AG20443 (cell line): ENCODE measurements at places on chromosomes 4 and X.
A peak's percentile ranks its signal among the peaks of the same experiment; 100 is the strongest.

DNA sequence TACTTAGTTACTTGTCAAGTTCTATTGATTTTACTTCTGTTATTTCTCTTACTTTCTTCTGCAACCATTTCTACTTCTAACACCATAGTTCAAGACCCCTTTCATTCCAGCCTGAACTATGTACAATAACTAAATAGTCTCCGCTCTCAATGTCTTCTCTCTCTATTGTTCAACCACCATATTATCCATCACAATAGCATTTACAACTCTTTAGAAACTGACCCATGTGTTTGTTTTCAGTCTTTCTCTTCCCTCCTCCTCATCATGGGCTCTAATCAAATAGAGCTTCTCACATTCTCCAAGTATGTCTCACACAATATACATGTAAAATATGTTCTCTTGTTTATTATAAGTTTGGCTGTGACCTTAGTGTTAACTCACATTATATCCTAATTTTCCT, 143.6 kb downstream of the ZAR1 start:
- DNase-seq: no peak

GRCh38 chrX:14554131-14554715, 24.9 kb downstream of the GLRA2 start:
- no peak for DNase-seq

GRCh38 chrX:4844376-4844775, 1130.9 kb upstream of the PRKX start:
- no peak for DNase-seq

DNA sequence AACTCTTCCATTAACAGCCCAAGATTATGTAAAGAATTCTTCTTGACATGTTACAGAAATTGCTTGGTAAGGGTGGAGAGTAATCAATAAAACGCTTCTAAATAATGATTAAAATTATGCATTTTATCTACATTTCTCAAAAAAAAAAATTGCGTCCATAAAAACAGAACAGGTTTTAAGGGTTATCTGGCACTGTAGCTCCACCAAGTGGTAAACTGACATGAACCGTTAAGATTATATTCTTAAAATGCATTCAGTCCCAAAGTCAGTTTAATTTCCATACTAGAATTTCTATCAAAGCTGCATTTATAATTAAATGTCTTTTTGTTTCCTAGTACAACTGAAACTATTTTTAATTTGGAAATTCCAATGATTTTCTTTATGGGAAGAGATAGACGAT, 214.0 kb upstream of the UGT8 start:
- DNase-seq: peak; percentile 25

- no peak for DNase-seq
These were observed 87.3 kb downstream of the LCORL start for GRCh38 chr4:17934286-17934685.

DNA sequence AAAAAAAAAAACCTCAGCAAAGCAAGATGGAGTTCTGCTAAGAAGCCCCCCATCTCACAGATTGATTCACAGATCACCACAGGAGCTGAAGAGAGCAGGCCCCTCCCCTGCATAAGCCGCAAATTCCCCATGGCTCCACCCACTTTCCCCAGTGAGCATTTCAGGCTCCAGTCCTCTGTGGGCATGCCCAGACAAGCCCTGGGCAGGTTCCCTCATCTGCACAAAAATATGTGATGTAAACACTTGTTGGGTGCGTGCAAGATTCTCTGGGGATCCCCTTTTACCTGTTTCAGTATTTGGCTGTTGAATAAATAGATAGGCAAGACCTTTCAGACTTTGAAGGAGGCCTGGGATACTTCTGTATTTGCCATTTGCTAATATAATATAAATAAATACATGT, 514.3 kb downstream of the PCDH7 start:
- DNase-seq: no peak

DNA sequence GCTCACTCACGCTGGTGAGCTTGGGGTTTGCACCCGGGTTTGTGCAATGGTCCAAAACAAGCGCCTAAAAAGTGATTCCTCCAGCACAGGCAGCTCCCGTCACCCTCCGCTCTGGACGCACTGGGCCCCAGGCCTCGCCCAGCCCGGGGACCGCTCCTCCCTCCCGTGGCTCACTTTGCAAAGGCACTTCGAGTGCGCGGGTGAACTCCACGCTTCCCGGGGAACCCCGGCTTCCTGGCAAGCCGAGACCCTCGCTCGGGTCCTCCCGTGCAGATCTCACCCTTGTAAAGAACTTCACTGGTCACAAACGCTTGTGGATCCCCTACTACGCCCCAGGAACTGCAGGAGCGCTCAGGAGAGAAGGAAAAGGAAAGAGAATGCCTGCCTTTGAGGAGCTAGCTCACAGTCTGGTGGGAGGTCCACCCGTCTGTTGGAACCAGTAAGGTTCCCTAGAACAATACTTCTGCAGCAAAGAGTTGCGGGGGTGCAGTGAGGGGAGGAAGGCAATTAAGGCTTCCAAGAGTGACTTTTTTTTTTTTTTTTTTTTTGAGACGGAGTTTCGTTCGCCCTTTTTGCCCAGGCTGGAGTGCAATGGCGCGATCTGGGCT, at the start of gene CTPS2:
Gene CTPS2, minus strand, starts transcription at position 122 of the 608 bp plus-strand sequence. CDS start 9,767 bp downstream, outside the sequence.
- peak; percentile 83 for DNase-seq

- DNase-seq: peak; percentile 8
These were observed 83.8 kb downstream of the MOSPD2 start for GRCh38 chrX:14956813-14957582.

- no peak for DNase-seq
These were observed at the start of gene FDCSP for GRCh38 chr4:70225824-70226223. TSS of gene FDCSP (plus strand) at chr4:70226124. CDS start at chr4:70231195, 5,071 bp downstream.

GRCh38 chr4:9942921-9943600, 78.2 kb downstream of the SLC2A9 start:
- no peak for DNase-seq

DNA sequence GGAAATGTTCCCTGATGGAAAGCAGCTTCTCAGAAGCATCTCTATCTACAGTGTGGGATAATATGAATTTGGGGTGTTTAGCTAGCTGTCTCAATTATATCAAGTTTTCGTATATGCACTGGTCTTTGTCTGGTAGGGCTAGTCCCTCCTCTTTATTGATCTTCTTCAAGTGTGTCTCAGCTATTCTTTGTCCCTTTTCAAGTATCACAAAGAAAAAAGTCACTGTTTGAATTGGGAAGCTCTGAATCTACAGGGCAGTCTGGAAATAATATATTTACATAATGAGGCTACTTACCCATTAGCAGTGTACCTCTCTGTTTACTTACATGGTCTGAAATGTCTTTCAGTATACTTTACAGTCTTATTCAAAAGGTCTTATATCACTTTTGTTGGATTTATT, 526.0 kb downstream of the IL1RAPL1 start:
- DNase-seq: no peak

DNA sequence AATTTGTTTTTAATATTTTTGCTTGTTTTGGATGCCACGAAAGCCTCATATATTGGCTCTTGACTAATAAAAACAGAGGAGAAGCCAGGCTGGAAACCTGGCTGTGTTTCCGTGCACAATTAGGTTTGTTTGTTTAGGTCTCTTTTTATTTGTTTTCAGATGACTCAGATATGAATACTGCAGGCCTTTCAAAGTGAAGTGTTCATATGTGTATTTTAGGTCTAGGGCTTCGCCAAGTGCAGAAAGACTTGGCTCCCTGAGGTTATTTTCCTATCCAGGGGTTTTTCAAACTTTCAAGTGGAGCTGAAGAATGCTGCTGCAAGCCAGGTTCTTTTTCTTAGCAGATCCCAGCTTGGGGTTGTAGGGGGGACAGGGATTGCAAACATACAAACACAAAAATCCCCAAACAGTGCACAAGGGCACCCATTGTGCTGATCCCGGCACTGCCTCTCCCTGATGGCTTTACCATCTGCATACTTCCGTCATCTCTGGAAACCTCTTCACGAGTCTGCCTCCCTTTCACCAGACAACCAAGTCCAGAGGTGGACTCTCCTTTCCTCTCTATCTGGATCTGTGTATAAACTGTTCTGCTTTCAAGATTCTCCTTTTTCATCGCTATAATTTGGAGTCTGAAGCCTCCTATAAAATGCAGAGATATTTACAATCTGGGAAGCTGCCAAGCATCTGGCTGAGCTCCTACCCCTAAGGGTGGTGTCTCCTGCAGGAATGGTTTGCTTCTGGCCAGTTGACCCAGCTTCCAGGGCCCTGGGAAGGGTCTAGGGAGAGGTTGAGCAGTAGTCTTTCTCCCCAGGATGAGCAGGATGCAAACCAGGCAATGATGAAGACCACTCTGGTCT, 108.6 kb downstream of the SMIM20 start:
- DNase-seq: peak; percentile 44

DNA sequence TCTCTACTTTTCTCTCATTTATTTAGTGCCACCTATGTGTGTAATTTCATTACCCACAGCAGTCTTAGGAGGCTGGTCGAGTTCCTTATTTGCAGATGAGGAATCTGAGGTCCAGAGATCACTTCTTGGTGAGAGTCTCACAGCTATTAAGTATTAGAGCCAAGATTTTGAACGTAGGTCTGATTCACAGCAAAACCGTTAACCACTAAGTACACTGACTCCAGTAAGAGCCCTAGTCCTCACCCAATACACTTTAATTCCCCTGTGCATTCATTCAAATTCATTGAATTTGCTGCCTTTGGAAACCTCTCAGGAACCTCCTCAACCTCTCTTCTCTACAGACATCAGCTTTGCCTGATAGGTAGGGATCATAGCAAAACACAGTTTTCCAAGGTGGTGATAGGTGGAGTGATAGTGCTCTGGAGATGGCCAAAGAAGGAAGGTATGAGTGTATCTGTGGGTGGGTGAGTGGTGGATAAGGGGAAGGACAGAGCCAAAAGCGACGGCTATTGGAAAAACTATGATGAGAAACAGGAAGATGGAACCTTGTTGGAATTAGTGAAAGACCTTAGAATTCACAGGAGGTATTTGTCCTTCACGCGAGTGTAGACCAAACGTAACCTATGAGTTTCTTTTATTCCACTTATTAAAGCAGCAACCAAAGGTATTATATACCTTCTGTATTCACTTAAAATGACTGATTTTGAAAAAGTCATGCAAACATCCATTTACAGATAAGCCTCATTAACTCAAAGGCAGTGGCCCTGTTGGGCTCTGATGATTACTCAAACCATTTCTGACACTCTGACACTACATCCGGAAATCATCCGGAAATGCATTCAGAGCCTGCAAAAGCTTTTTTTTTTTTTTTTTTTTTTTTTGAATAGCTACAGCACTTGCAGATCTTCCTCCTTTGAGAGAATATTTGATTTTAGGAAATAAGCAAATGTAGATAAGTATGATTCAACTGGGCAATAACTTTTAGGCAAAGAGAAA, 6.3 kb downstream of the FMR1 start:
- DNase-seq: peak; percentile 9

DNA sequence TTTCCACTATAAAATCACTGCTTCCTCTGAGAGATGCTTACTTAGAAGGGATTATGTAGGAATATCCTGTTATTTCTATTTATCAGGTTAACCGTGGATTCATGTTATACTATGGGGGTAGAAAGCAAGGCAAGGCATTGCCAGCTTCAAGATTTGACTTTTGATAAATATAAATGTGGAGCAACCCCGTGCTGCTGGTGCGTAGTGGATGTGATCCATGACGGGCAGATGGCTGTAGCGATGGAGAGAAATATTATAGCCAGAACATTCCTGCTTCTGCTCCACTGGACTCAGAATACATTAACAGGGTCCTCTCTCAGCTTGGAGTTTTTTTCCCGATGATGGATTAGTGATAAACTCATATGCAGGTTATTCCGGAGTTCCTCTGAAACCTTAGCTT, 157.6 kb downstream of the TENM3 start:
- DNase-seq: no peak

DNA sequence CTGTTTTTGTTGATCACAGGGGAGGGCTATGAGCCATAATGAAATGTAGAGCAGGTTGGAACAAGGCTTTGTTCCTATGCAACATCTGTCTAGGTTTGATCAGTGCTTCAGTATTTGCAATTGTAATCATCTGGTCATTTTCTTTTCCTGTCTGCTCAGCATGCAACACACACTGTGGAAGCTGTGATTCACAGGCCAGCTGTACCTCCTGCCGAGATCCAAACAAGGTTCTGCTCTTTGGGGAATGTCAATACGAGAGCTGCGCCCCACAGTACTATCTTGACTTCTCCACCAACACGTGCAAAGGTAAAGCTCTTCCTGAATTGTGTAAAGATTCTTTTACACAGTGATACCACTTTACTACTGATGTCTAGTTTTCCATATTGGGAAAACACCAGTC, 181.9 kb upstream of the ANXA3 start:
- peak; percentile 66 for DNase-seq

DNA sequence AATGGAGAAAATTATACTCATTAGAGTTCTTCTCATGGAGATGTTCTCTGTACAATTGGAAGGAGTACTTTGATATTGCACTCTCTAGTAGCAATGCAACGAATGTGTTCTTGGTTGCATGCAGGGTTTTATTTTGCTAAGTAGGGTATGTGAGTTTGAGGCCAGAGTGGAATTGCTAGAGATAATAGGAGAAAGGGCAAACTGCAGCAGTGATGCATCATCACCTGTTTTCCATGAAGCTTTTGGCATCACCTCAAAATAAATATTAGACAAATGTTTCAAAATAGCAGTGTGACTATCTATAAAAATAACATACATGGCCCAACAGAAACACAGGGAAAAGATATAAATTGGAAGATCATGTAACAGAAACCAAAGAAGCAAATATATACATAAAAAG, 93.3 kb downstream of the TIGD2 start:
- no peak for DNase-seq

DNA sequence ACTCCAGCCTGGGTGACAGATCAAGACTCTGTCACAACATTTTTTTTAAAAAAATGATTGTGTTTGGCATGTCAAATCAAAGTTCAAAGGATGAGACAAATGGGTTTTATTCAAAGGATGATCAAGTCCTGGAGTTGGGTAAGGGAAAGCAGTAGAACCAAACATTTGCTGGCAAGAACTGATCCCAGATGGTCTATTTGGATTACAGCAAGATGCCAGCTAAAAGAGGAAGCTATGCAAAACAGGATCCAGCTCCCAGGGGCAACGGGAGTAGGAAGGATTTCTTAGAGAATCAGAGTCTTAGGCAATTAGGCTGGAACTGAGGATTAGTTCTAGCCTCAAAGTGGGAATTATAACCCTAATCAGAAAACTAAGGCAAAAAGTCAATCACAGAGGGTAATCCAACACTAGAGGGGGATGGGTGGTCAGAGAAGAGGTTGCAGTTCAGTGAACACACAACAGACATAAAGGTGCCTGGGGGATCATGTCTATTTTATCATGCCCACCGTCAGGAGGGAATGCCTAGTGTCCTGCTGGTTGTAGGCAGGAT, 133.0 kb upstream of the PLS3 start:
- no peak for DNase-seq
